Suprapubic skin (tissue), 4 donors: ENCODE measurements at places on chromosomes 6 and 20. TPM values are rescaled to one million over a fixed set of nuclear protein-coding genes. Genes with fewer than 3 reads are reported as not detected.

GRCh38 chr20:61159957-61160686 is 91.9 kb upstream of the CDH4 start:
- DNase-seq: no peak

DEFB128 gene
- total RNA-seq: not detected

DNA sequence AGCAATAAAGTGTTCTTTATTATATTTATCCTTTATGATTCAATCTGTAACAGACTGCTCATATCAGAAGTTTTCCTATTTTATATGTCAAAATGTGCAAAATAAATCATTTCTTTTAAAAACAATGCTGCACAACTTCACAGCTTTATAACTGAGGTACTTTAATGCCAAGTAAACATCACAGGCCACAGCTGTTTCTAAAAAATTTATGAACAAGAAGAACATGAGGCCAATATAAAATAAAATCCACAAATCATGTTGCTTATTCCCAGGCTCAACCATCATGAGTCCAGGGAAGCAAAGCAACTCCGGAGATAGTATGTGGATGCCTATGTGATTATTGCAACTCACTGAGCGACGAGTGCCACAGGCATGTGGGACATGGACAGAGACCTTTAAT is 195.5 kb downstream of the ISM1 start:
- no peak for DNase-seq

- DNase-seq: no peak
Measured at GRCh38 chr6:160102956-160103824, 18.4 kb upstream of the SLC22A1 start.

- DNase-seq: no peak
Measured at GRCh38 chr6:160160450-160160849, 38.8 kb downstream of the SLC22A1 start.

DNA sequence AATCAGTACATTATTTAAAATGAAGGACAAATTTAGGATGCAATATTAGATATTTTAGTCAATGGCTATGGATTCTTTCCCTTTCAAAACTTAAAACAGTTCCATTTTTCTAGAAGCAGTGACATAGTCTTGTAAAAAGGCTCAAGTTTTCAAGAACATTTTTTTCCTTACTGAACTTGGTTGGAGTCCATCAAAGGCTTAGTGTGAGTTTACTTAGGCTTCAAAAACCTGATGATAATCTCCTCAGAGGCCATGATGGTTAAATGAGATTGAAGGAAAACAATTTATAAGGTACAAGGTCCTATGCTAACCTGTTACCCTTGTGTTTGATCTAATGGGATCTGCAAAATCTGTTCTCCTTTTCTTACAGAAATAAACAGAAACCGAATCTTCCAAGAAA is 531.8 kb downstream of the UTRN start:
- DNase-seq: no peak

LAMA5 gene
- total RNA-seq: 405 TPM

DNA sequence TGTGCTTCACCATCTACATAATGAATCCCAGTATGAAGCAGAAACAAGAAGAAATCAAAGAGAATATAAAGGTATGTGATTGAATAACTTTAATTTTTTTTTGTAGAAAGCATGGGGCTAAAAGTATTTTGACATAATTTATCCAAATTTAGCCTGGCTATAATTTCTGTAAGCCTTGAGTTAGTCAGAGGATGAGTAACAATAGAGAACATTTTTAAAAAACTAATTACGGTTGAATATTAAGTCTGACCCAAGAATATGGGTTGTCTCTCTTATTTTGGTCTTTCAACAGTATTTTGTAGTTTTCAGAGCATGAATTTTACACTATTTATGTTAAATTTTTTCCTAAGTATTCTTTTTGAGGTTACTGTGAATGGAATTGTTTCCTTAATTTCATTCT is 2.5 kb downstream of the GMNN start:
- no peak for DNase-seq

DNA sequence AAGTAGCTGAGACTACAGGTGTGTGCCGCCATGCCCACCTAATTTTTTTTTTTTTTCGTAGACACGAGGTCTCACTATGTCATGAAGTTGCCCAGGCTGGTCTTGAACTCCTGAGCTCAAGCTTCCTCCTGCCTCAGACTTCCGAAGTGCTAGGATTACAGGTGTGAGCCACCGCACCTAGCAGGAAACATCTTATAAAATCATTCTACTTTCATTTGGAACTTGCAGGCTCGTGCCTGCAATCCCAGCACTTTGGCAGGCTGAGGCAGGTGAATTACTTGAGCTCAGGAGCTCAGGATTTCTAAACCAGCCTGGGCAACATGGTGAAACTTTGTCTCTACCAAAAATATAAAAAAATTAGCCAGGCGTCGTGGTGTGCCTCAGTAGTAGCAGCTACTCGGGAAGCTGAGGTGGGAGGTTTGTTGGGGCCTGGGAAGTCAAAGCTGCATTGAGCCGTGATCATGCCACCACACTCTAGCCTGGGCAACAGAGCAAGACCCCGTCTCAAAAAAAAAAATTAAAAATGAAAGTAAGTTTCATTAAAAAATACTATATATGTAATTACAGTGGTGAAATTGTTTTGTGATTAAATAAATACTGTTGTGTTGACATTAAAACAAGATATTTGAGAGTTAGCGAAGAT is 15.1 kb downstream of the MAPK14 start:
- DNase-seq: no peak

- DNase-seq: no peak
Measured at GRCh38 chr20:18087054-18087453, 29.3 kb upstream of the OVOL2 start.

DNA sequence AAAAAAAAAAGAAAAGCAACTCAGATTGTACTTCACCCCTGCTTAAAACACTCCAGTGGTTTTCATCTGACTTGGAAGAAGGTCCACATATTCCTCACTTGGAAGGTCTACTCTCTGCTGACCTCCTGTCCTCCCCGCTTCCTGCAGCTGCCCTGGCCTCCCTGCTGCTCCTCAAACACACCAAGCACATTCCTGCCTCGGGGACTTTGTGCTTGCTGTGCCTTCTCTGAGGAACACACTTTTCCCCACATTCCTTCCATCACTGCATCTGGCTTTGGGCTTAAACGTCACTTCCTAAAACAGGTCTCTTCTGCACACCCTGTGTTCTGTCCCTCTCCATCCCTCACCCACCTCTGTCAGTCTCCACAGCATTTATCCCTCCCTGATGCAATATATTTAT is 4.9 kb upstream of the PDYN start:
- DNase-seq: no peak

GRCh38 chr20:44745598-44746366 is at the start of gene KCNK15:
KCNK15 (plus strand) TSS chr20:44745865; CDS start chr20:44745911, 46 bp downstream.
- DNase-seq: no peak

DNA sequence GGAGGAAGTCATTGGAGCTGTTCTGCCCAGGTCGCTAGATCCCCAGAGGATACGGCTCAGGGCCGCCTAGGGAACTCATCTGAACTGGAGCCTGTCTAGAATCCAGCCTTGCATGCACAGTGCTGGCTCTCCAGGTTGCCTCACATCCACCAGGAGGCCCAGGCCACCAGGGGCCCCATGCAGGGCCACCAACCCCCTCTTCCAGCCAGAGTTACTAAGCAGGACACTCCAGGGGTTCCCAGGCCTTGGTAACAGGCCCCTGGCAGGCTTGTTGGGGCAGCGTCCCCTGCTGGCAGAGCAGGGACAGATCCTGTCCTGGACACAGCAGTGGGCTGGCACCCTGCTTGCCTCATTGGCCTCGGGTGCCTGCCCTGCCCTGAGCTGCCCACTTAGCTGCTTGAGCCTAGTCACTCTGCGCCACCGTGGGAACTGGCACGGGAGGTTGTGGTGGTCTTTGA is 35.3 kb downstream of the EFCAB8 start:
- DNase-seq: no peak

NUS1 gene
- total RNA-seq: 16.3 TPM
